ENCODE measurements at places on chromosomes 3 and 15.
A peak's percentile ranks its signal among the peaks of the same experiment; 100 is the strongest.

DNA sequence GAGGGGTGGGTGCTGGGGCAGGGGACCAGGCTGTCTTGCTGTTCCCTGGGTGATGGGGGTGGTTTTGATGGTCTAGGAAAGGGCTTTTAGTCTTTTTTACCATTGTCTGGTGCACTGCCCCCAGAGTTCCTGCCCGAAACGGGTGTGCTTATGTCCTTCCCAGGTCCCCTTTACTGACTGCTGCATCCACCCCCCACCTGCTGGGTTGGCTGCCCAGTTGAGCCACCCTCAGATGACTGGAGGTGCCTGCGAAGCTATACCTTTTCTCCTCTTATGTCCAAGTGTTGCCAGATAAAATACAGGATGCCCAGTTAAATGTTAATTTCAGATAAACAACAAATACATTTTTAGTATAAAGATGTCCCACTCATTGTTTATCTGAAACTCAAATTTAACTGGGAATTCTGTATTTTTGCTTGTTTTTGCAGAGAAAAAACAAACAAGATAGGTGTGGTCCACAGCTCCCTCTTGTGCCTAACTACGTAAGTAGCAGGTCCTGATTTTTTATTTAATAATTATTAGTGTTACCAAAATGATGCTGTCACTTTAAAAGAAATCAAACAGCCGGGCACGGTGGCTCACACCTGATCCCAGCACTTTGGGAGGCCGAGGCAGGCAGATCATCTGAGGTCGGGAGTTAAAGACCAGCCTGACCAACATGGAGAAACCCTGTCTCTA lies 6.1 kb upstream of the RPP14 start:
- DNase-seq = no peak

DNA sequence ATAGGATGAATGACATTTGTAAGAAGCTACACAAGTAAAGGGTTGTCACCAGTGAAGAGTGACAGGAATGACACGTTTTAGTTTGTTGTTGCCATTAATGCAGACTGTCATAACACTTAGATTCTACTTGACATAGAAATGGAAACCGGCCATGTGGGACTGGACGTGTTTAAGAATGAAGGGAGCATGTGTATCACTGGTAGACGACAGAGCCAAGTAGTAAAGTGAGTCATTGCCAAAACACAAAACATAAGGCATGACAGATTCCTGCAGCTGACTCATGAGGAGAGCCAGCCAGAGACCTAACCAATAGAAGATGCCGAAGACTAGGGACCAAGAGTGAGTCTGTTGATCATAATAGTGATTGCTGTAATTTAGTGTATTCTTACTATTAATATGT lies 106.2 kb upstream of the PLAAT1 start:
- no peak for DNase-seq

- no peak for DNase-seq
These were observed 1.2 kb upstream of the ABHD17C start for GRCh38 chr15:80693682-80694610.

DNA sequence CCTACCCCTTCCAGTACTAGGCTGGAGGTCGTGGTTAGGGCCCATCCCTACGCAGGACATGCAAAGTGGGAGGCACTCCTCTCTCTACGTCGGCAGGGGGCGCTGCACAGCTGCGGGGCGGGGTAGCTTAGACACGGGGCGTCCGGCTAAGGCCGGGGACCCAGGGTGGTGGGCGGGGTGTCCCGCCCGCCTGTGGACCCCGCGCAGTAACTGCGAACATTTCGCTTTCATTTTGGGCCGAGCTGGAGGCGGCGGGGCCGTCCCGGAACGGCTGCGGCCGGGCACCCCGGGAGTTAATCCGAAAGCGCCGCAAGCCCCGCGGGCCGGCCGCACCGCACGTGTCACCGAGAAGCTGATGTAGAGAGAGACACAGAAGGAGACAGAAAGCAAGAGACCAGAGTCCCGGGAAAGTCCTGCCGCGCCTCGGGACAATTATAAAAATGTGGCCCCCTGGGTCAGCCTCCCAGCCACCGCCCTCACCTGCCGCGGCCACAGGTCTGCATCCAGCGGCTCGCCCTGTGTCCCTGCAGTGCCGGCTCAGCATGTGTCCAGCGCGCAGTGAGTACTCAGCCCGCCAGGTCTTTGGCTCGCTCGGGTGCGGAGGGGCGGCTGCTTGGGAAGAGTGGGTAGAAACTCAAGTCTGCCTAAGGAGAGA lies at the start of gene IL12A:
TSS of gene IL12A (plus strand) at position 219 of the 655 bp plus-strand sequence.
- DNase-seq = peak; percentile 74

DNA sequence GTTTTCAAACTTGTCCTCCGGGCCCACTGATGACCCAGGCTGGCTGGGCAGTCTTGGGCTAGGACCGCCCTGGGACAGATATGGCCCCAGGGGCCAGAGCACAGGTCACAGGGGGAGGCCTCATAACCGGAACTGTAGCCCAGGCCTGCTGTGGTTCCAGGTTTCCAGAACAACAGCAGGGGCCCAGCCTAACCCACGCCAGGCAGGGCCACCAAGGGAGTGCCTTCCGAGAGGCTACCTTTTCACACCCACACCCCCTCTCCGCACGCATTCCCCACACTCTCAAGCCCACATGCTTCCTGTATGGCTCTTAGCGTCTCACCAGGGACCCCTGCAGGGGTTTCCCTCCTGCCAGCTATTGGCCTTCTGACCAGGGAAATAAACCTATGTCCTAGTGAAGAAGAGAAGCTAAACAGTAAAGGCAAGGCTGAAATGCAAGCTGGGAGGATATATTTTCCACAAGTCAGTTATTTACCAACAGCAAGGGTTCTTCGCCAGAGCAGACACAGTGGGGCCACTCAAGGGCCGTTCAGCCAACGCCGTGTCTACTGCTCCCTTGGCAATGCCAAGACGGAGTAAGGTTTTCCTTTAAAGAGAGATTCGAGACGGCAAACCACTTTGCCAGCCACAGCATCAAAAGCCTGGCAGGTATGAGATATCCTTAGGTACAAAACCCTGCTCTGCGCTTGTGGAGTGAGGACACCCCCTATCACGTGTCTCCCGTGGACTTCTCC lies 135.1 kb downstream of the ATP10A start:
- no peak for DNase-seq

All from left hindlimb (tissue), 1 donor.